ENCODE measurements at places on chromosomes 2 and 18.

DNA sequence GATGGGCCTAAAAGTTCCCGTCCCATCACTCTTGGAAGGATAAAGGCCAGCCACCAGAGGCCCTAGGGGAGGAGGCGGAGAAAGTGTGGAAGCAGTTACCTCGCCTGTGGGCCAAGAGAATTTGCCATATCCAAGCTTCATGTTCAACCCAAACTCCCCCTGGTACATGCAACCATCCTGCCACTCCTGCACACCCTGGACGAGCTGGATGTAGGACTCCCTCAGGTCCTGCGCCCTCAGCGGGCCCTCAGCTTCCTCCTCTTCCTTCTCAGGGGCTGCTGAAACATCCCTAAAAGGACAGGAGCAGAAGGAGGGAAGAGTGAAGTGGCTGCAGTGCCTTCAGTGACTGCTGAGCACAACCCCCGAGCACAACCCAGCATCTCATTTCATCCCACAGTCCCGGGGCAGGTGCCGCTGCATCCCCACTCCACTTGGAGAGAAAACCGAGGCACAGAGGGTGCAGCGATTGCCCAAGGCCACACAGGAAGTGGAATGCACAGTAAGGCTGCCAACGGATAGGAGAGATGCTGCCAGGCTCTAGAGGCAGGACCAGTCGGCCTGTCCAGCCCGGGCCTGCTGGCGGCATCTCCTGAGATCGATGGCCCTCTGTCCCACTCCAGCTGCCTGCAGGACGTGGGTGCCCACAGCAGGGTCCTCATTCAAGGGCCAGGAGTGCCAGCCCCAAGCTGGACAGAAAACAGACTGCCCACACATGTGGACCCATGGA is 2.9 kb downstream of the ANKMY1 start:
- no peak for DNase-seq

- no peak for DNase-seq
These were observed 12.9 kb downstream of the HS1BP3 start for GRCh38 chr2:20638014-20638413.

DNA sequence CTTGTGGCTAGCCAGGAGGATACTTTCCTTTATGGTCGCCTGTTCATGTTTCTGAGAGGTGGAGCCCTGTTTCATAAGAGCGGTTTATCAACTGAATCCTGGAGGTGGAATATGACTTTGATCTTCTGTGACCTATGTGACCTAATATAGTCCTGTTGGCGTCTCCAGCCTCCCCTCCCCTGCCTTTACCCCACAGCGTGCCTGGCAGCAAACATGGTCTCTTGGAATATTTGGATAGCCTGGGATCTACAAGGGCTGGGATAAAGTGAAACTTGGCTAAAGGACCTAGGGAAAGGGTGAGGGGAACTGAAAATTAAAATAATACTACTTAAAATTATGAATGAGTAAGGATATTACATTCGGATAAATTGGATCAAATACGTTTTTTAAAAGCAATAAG is 246.0 kb downstream of the BABAM2 start:
- no peak for DNase-seq

DNA sequence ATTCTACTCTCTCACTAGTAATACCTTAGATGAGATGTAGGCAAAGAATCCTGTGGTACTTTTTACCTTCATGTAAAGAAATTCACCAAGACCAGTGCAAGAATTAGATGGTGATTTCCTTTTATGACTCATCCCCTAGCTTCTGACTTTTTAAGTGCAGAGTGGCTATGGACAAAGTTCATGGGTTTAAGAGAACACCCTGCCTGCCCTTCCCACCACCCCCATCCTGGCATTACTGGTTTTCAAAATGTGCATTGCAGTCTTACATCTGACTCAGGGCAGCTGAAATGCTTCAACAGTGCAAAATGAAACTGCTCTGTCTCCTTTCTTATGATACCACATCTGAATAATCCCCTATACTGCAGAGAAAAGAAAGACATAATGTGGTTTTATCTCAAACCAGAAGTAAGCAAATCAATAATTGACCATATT is 22.6 kb downstream of the MAIP1 start:
- peak; percentile 44 for DNase-seq

- DNase-seq, result no peak
These were observed 12.3 kb upstream of the MEP1B start for GRCh38 chr18:32177530-32177929.

GRCh38 chr2:36294316-36294721 is 61.3 kb upstream of the CRIM1 start:
- DNase-seq, result no peak

- DNase-seq, result no peak
These were observed 201.1 kb downstream of the VAPA start for GRCh38 chr18:10114717-10115463.

GRCh38 chr2:70212298-70212932 is 21.6 kb upstream of the C2orf42 start:
- no peak for DNase-seq

DNA sequence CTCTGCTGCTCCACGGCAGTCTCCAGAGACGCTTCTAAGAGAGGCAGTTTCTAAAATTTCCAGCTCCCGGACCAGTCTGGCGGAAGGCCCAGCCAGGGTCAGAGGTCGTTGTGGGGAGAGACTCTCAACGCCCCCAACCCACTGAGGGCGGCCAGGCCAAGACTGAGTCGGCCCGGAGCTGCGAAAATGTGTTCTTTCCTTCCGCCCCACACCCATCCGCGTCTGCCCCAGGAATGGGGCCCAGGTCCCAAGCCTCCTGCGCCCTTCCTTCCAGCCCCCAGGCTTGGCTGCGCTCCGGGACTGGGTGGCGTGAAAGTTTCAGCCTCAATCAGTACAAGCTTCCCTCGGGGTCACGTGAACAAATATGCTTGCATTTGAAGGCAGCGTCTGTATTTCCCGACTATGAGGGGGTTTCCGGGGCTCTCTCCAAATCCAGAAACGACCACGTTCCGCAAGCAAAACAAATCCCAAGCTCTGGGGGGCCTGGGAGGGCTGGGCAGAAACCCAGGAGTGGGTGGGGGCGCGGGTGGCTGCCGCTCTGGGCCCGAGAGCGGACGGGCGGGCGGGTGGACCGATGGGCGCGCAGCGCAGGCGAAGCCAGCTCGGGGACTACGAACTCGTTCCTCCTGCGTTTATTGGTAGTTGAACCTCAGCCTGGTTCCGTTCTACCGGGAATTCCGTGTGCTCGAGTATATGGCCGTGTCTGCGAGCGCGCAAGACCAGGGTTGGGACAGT is 3.3 kb downstream of the HOXD3 start:
- DNase-seq, result no peak

DNA sequence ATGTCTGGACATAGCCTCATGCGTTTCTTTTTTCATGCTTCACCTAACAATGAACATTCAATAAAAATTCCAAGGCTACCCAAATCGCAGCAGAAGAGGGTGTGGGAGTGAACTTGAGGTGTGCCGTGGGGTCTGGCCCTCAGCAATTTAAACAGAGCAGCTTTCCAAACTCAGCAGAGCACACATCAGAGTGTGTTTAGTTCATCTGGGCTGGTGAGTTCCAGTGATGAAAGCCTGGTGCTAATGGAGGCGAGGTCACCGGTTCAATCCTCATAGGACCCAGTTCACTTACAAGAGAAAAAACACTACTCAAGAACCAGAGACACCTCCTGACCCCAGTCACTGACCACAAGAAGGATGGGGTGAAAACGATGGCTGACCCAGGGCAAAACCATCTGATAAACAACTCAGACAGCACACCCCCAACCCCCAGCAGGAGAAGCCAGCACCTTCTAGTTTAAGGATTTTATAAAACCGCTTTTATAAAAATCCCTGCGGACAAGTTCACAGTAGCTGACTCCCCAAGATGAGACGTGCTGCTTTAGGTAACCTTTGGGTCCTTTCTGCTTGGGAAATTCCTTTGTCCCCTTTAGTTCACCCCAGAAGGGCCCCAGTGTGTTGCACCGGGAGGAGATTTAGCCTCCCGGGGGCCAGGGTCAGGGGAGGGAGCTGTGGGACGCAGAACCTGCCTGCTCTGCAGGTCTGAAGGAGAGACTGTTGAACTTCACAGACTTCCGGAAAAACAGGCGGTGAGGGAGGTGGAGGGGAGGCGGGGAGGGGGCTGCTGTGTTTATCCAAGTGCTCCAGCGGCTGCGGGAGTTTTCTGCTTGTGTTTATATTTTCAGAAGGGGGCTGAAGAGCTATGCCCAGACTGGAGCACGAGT is 152.7 kb upstream of the SOX11 start:
- DNase-seq, result no peak

- DNase-seq, result no peak
These were observed 349.0 kb downstream of the TXNL1 start for GRCh38 chr18:56289381-56289780.

DNA sequence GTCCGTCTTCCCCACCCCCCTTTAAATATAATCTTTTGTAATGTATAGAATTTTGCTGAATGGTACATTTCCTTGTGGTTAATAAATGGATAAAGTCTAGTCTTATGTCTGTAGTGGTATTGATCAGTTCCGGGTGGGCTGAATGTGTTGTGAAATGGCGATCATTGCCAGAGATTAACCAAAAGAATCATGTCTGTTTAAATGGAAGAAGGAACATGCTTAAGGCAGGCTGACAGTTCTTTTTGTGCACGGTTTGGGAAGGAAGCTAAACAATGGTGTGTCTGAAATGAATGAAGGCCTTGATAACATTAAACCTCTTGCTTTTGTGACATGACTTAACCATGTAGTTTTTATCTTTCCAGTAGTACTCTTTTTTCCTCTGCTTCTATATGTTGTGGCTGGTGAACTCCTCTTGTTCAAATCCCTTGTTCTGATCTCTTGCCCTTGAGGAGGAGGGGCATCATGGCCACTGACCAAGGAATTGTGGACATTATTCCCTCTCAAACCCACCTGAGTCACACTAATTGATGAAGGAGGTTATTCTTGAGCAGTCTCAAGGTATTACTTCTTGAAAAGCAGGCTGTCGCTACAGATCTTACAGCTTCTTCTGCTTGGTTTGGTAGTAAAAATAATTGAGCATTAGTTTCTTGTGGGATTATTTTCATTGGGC is 1.7 kb downstream of the ACVR2A start:
- no peak for DNase-seq

GRCh38 chr18:13264091-13265007 is 45.8 kb downstream of the LDLRAD4 start:
- DNase-seq, result no peak

DNA sequence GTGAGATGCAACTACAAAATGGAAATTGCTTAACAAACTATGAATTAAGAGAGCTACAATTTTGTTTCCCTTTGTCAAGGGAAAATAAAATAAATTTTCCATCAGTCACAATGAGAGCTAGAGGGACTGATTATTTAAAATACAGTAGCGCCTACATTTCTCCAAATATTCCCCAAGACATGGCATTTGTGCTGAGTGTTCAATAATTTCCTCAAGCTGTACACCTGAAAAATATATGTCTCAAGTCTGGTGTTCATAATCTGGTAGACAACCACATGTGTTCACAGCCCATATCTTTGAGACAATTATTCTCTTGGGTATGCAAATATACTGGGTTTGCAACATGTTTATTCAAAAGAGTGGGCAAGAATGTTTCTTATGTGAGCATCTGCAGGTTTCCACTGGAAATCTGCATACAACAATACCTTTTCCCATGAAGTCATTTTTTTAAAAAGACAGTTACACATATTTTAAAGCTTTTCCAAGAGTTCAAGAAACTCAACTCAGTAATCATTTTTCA is 240.1 kb upstream of the VRK2 start:
- DNase-seq, result no peak

DNA sequence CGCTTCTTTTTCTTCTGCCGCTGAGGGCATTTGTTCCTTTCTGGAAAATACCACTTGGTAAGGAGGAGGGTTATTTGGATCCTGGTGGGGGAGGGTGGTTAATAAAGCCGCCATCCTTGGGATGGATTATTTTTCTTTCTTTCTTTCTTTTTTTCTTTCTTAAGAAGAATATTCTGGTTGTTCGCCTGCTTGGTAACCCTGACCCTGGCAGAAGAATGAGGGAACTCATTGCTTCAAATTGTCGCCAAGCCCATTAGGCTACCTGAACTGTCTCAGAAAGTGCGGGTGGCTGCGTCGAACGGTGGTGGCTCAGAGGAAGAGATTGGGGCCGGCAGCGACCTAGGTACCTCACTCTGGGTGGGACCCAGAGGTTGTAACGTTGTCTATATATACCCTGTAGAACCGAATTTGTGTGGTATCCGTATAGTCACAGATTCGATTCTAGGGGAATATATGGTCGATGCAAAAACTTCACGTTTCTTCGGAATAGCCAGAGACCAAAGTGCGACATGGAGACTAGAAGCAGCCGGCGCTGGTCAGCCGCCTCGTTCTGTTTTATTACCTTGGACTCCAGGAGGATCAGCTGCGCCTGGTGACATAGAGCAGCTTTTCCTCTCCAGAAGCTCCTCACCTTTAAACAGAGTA is 1.3 kb upstream of the HOXD4 start:
- DNase-seq, result no peak

DNA sequence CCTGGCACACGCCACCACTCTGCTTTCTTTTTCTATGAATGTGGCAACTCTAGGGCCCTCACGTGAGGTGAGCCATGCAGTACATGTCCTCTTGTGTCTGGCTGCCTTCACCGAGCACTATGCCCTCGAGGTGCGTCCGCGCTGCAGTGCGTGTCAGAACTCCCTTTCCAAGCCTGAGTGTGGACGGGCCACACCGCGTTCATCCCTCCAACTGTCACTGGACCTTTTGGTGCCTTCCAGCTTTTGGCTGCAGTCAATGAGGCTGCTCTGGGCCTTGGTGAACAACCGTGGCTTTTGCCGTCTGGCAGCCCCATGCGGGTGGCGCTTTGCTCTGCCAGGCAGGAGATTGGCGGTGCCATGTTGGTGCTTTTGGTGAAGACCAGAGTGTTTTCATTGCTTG is 74.0 kb downstream of the TSHZ1 start:
- no peak for DNase-seq

DNA sequence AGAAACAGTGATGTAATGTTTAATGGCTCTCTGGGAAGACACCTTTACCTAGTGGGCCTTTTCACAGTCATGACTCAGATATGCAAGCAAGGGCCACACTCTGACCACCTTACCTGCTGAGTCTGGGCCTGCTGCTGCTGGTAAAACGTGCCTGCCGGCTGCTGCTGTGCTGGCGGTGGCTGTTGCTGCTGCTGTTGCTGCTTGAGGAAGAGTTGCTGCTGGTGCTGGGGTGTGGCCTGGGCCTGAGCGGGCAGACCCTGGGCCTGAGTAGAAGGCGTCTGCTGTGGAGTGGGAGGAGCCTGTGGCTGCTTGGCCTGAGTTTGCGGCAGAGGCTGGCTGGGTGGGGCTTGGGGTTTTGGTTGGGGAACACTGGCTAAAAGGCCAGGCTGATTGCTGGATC is 81.6 kb upstream of the NFU1 start:
- no peak for DNase-seq

GRCh38 chr2:239053801-239054503 is 206.1 kb downstream of the TWIST2 start:
- DNase-seq, result no peak
